ENCODE measurements at places on chromosomes 3 and 15. TPM values are rescaled to one million over a fixed set of nuclear protein-coding genes. Genes with fewer than 3 reads are reported as not detected.

The SKOR1 gene
- total RNA-seq = 0.44 TPM

The SPRED1 gene
- 22.2 TPM for total RNA-seq

The TEX264 gene
- 72.1 TPM for total RNA-seq

The TXNRD3 gene
- total RNA-seq = 19.2 TPM

The MESP2 gene
- not detected for total RNA-seq

The TRIM42 gene
- total RNA-seq = not detected

Data from subcutaneous adipose tissue (tissue), 4 donors.